Pulmonary artery endothelial cell (primary cell): ENCODE measurements at places on chromosomes 7 and 10. TPM values are rescaled to one million over a fixed set of nuclear protein-coding genes. Genes with fewer than 3 reads are reported as not detected.

DNA sequence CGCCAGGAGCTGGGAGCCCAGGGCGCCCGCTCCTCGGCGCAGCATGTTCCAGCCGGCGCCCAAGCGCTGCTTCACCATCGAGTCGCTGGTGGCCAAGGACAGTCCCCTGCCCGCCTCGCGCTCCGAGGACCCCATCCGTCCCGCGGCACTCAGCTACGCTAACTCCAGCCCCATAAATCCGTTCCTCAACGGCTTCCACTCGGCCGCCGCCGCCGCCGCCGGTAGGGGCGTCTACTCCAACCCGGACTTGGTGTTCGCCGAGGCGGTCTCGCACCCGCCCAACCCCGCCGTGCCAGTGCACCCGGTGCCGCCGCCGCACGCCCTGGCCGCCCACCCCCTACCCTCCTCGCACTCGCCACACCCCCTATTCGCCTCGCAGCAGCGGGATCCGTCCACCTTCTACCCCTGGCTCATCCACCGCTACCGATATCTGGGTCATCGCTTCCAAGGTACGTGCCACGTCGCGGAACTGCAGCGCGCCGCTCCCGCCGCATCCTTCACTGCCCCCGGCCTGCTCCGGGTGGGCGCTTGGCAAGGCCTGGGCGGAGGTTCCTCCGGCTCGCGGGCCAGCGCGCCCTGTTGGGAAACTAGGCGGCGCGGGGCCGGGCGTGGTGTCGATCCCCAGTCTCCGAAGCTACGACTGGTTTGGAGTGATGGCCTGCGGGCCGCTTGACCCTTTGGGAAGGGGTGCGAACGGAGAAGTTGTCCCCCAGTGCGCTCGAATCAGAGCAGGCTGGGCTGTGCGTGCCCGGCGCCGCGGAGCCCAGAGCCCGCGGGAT lies 868 bp downstream of the EMX2 start:
- DNase-seq, result no peak

DNA sequence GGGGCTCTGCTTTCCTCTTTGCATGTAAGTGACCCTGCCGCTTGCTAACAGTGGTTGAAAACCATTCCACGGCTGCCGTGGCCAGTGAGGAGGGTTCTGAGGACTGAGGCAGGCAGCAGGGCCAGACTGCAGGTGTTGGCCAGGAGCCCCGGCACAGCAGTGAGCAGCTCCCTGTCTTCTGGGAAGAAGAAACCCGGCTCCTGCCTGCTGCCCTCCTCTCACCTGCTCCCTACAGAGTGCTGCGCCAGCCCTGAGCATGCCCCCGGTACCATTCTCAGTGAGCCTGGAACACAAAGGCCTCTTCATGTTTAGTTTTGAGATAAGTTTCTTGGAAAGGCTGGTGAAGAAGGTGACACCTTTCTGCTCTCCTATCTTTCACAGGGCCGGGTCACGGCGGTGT lies 199.9 kb downstream of the TAX1BP1 start:
- DNase-seq, result no peak

DNA sequence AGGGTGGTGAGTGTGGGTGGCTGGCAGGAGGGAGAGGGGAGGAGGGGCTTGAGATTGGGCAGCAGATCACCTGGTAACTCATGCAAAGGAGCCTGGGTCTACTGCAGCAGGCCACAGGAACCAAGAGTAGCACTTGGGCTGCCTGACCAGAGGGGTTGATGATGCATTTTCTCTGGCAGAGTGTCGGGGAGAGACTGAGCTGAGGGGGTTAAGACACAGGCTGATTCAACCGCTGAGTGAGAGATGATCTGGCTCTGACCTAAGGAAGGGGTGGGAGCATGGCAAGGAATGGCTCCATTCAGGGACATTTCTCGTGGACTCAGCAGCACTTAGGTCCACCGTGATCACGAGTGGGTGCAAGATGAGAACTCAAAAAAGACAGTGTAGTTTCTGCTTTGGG lies 115.5 kb upstream of the STK17A start:
- DNase-seq, result no peak

Gene ANAPC16
- 48.9 and 59.8 TPM in 2 replicates for total RNA-seq

Gene LDB1
- 32.4 and 33.0 TPM in 2 replicates for total RNA-seq

Gene NANOS1
- 0.11 and 0.13 TPM in 2 replicates for total RNA-seq

Gene ZNF22
- 37.9 and 58.0 TPM in 2 replicates for total RNA-seq

Gene TUBB8
- total RNA-seq, result not detected in 2 replicates
